ENCODE measurements at places on chromosomes 1 and 21.

DNA sequence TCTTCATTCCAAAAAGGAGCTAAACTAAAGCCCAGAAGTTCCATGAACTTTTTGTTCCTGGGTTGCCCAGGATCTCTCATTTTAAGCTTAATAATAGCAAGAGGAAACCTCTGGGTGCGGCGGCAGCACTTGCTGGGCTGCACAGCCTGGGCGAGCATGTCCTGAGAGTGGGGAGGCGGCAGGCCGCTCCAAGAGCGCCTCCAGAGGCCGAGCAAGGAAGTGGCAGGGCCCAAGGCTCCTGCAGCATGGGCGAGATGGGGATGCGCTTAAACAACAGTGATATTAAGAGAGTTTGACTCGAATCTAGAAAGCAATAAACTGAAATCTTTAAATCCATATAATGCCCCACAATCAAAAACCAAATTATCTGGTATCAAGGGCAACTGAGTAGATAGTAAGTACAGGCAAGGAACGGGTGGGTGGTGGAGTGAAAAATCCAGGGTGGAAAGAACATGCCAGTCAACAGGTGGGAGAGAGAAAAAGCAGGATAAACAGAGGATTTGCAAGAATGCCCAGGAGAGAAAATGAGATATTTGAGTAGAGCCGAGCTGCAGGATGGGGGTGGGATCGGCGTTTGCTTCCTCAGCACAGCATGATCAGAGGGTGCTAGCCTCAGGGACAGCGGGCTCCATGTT is 14.1 kb upstream of the TNR start:
- no peak for DNase-seq

- no peak for DNase-seq
Measured at GRCh38 chr1:10022656-10023055, 10.1 kb upstream of the UBE4B start.

GRCh38 chr1:152501704-152502103 is 8.9 kb upstream of the LCE5A start:
- DNase-seq: no peak

GRCh38 chr1:59691261-59691660 is 123.5 kb upstream of the HOOK1 start:
- DNase-seq: no peak

DNA sequence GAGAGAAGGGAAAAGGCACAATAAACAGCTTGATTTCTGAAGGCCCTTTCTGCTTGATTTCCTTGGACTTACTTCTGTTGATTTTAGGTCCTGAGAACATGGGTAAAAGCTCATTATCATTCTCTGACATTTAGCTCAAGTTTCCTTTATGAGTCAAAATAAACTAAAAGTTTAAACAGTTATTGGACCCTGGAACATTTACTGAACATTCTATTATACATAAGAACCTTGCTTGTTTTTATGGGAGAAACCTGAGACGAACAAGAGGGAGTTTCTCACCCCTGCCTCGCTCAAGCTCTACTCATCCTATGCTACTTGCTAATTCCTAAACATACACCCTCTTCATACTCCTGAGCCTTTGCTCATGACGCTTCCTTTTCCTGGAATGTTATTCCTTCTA is 538.3 kb upstream of the PKN2 start:
- no peak for DNase-seq

DNA sequence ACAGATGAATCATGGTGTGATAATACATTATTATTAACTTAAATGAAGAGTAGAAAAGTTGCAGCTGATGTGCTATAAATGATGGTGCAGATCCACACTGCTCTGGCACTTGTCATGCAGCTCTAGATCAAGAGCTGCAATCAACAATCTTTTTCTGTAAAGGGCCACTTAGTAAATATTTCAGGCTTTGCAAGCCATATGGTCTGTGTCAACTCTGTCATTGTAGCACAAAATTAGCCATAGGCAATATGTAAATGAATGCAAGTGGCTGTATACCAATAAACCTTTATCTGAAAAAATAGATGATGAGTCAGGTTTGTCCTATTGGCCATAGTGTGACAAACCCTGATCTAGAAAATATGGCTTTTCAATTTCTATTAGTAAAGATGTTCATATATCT is 66.6 kb downstream of the RGS18 start:
- DNase-seq: no peak

GRCh38 chr1:193060406-193060805 is 994 bp downstream of the RO60 start:
- no peak for DNase-seq

DNA sequence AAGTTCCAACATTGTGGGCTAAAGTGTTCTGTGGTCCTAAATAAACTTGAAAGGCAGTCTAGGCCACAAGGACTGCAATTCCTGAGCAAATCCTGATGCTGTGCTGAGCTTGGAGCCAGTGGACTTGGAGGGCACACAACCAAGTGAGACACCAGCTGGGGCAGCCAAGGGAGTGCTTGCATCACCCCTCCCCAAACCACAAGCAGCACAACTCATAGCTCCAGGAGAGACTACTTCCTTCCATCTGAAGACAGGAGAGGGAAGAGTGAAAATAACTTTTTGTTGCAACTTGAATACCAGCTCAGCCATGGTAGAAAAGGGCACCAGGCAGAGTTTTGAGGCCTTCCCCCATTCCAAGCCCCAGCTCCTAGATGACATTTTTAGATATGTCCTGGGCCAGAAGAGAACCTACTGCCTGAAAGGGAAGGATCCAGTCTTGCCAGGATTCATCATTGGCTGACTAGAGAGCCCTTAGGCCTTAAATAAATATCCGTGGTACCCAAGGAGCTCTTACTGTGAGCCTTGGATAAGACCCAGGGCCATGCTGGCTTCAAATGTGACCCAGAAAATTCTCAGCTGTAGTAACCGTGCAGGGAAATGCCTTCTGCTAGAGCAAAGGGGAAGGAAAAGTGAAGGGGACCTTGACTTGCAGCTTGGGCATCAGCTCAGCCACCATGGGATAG is 35.4 kb upstream of the LRRC8B start:
- DNase-seq: no peak
